ENCODE measurements at places on chromosomes 4 and X.

DNA sequence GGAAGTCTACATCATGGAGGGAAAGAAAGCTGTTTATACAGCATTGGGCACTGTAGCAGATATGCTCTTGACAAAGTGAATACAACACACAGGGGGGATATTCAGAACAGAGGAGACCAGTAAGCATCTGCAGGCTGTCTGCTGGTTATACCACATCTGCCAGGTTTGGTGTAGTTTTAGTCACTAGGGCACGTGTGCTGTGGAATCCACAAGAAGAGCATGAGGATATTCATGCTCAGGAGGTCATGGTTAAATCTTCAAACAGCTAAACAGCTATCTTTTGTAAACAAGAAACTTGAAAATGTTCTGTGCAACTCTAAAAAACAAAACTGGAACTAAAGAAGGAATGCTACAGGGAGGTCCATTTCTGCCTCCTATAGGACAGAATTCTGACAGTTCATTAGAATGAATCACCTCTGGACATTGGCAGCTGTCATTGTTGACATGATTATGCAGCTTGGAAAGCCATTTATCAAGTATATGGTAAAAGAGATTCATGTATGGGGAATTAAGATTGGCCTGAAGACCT, 175.8 kb downstream of the RCHY1 start:
- no peak for DNase-seq

GRCh38 chrX:769796-770195, 139.2 kb downstream of the SHOX start:
- no peak for DNase-seq

DNA sequence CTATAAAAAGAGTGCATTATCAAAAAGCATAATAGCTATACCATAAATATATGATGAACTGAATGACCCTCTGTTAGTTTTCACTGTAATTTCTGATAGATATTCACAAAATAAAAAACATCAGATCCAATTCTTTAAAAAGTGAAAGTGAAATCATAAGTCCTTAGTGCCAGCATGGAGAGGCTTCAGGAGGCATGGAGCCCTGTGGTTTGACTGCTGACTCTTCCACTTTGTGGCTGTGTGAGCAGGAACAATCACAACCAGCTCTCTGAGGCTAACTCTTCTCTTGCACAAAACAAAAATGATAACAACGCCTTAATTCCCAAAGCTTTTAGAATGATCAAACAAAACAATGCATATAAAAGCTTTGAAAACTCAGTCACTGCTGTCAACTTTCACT, 1143.9 kb downstream of the PDHA2 start:
- DNase-seq: no peak

GRCh38 chr4:79247695-79248394, 78.0 kb downstream of the NAA11 start:
- DNase-seq: no peak

DNA sequence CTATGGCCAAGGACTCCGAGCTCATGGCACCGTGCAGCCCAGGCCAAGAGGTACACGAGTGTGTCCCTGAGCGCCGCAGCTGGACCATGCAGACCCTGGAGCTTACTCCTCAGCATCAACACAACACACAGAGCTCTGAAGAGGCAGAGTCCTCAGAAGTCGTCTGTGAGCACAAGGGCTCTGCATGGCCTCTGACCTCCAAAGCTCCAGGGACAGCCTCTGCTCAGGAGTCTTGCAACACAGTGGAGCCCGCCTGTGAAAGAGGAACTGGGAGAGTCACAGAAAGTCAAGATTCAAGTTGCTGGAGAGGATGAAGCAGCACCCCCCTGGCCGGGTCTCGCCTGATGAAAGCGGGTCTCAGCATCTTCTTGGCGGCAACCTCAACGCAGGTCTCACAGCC, 2.9 kb downstream of the LRPAP1 start:
- DNase-seq: no peak

- no peak for DNase-seq
These were observed 6.4 kb downstream of the ELK1 start for GRCh38 chrX:47643926-47644325.

- DNase-seq: no peak
These were observed 16.3 kb upstream of the DDX3X start for GRCh38 chrX:41317477-41318208.

DNA sequence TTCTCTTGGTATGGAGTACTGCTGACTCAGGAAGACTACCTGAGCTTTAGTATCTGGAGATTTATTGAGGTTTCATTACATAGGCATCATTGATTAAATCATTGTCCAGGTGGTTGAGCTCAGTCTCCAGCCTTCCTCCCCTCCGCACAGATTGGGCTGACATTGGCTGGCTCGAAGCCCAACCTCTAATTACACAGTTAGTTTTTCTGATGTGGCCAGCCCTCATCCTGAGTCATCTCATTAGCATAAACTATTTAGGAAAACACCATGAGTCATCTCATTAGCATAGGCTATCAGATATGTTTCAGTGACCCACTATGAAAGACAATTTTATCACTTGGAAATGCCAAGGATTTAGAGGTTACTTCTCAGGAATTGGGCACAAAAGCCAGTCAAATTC, 93.9 kb upstream of the ANKRD50 start:
- DNase-seq: no peak

GRCh38 chr4:67593741-67594175, 35.2 kb downstream of the STAP1 start:
- no peak for DNase-seq

- no peak for DNase-seq
These were observed 116.7 kb upstream of the TEX13D start for GRCh38 chrX:124215786-124216185.

DNA sequence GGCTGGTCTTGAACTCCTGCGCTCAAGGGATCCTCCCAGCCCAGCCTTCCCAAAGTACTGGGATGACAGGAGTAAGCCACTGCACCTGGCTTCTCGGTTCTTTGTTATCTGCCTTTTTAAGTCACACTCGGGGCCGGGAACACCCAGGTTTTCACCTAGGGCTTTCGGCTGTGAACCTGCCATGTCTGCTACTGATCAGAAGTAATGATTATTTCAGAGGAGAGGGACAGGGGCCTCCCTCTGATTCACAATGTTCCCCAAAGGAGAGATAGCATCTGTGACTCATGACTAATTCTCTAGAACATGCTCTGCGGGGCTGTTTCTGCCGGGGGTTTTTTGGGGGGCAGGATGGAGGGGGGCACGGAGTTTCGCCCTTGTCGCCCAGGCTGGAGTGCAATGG, 26.9 kb downstream of the CRLF2 start:
- DNase-seq: no peak

DNA sequence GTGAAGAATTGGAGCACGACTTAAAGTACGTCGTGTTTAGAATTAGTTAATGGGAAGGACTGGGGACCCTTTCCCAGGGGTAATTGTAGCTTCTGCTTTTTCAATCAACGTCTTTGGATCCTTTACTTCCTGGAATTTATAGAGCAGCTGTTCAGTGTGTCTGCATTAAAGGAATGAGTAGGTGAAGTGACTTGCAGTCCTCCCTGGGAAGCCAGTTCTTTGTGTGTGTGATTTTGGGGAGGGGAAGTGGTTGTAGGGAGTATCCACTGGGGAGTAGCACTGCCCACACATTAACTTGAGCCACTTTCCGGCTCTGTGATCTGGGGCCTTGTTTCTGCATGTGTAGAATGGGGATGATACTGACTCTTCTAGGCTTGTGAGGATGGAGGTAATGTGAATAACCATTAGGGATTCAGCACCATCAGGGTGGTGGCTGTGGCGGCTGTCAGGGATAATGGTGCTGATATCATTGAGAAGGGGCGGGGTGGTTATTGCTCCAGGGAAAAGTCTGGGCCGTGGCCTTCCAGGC, 54.7 kb downstream of the TMEM131L start:
- DNase-seq: no peak

- DNase-seq: no peak
These were observed 65.5 kb downstream of the MAML3 start for GRCh38 chr4:140088323-140088967.
